ENCODE measurements at places on chromosomes 3 and 15.

DNA sequence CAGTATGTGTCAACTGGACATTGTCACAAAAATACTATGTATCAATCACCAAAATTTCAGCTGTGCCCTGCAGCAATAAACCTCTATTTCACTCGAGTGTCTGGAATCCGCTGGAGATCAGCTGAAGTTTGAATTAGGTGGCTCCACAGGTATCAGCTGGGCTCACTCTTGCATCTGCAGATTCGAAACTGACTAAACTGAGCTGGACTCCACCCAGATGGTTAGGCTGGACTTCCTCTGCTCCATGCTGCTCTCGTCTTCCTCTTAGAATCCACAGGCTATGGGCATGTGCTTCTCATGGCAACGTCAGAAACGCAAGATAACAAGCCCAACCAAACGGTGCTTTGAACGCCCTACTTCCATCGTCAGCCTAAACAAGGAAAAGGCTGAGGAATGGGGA is 565.3 kb upstream of the ROBO2 start:
- DNase-seq: no peak

DNA sequence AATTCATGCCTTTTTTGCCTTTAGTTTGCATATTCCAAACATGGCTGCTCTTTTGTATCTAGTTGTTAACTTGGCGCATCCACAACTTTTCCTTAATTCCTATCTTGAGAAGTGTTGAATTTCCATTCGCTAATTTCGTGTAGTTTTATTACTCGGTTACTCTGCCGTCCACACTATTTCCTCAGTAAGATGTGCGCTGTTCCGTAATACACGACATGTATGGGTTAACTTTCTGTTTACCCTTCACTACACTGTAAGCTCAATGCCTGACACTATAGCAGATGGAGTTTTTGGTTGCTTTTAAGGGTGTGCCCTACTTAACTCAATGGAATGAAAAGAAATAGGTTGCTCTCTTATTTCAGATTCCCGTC is 724 bp downstream of the RPSA start:
- DNase-seq: no peak

- DNase-seq: no peak
These were observed 429 bp upstream of the C3orf80 start for GRCh38 chr3:160224811-160225175.

DNA sequence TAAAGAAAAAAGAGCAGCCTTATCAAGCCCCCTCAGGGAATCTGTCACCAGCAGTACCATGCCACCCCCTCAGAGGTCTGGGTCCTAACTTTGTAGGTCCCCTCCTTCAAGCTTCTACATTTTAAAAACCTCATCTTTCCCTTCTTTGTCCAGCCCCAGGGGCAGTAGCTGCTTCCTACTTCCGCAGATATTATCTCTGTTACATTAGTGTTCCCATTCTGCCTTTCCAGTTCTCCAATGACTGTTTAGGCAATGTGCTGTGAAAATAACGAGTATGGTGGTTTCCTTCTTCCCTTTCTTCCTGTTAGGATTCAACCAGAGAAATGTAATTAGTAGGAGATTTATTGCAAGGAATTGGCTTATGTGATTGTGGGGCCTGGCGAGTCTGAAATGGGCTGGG is 126.1 kb upstream of the TNIK start:
- DNase-seq: no peak

GRCh38 chr3:126661532-126662364 is 6.8 kb upstream of the TXNRD3 start:
- no peak for DNase-seq

GRCh38 chr15:70545526-70545925 is 217.8 kb downstream of the UACA start:
- no peak for DNase-seq

DNA sequence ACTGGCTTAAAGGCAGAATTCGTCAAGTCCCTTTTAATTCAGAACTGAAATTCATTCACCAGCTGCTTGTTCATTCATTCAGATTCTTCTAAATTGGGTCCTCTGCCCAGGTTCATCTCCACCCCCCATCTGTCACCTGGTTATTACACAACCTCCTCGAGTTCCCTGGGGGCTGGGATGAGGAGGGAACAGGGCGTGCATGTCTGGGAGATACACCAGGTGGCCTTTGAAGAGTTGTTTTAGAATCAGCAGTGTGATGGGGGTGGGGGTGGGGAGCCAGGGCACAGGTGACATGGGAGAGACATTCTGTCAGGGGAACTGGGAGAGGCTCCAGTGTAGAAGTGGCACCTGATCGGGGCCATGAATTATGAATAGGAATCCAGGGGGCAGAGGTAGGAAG is 8.2 kb downstream of the SNX33 start:
- no peak for DNase-seq

DNA sequence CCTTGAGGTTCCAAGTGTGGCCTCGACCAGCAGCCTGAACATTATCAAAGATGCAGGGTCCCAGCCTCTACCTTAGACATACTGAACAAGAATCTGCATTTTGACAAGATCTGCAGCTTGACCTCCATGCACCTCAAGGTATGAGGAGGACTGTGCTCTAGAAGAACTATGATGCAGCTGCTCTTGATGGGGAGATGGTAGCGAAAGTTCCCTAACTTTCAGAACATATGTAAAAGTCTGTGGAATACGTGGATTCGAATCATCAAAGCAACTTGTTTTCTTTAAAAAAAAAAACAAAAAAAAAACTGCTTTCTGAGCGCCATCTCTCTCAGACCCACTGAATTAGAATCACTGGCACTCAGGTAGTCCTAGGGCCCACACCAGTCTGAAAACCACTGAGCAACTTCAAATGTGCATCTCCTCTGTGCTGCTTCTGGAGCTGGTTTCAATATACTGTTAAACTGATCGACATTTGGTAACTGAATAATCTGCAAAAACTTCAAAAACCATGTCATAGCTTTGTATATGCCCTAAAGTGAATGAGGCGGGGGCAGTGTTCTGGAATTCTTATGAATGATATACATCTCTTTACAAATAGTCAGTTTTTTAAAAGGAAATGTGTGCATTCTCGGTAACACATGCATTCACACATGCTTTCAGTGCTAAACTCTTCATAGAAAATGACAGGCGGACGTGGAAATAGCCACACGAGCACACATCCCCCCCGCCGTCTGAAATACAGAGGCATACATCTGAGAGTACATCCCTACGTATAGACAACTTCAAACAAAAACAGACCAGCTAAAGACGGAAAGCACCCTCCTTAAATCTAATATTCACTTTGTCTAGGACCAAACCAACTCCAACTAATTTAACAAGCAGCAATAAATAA is 128.8 kb downstream of the FOXP1 start:
- no peak for DNase-seq

GRCh38 chr3:65412588-65412987 is 626.1 kb downstream of the MAGI1 start:
- DNase-seq: peak; percentile 3

GRCh38 chr15:98369081-98369716 is 279.1 kb upstream of the IGF1R start:
- DNase-seq: no peak

DNA sequence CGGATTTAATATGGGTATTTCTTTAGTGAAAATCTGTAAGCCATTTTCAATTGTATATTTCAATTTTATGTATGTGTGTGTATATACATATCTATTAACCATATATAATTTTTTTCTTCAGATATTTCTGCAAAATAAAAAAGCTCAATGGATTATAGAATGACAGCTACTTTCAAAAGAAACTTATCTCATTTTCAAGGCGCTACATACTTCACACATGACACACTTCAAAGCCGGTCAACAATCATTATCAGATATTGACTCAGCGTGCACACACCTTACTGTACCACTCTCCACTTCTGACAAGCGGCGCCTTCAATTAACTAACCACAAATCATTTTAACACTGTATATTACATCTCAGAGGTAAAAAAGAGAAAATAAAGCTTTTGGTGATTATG is 39.6 kb downstream of the ATP13A3 start:
- peak; percentile 71 for DNase-seq

GRCh38 chr15:92400980-92401787 is 7.5 kb downstream of the ST8SIA2 start:
- no peak for DNase-seq

DNA sequence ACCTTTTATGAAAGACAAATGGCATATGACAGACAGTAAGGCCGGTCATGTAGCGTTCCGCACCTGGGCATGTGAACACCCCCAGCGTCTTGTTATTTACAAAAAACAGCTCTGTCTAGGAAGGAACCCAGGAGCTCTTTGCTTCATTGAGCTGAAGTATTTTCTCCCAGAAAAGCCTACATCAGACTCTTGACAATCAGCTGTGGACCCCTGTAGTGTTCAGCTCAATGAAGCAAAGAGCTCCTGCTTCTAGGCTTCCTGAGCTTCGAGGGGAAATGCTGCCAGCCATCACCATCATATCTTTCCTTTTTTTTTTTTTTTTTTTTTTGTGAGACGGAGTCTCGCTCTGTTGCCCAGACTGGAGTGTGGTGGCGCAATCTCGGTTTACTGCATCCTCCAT is 4.1 kb downstream of the ASB14 start:
- DNase-seq: no peak

- no peak for DNase-seq
These were observed 71.1 kb downstream of the MGLL start for GRCh38 chr3:127751163-127751621.

DNA sequence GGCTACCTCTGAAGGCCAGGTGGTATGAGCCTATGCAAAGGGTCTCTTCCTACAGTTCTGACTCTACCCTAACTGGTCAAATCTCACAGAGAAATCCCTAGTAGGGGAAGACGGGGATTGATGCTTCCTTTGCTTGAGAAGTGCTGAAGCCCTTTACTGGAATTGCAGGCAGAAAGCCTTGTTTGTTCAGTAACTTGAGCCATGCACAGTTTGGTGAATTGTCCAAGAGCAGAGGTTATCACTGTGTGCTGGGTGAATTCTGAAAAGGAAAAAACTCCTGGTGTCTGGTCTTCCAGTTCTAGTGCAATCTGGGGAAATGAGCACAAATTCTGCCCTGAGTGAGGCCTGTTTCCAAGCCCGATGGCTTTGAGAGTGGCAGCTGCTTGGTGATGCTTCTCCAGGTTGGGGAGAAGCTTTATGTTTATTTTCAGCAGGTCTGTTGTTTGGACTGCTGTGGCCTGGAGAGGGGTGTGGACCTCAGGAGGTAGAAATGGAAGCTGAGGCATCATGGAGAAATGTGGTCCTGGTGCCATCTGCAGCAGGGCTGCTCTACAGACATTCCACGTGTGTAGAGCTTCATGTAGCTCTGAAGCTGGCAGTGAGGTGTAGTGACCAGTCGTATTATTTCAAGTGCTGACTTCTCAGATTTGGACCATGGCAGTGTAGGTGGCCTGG is 60.9 kb downstream of the ARNT2 start:
- DNase-seq: no peak

DNA sequence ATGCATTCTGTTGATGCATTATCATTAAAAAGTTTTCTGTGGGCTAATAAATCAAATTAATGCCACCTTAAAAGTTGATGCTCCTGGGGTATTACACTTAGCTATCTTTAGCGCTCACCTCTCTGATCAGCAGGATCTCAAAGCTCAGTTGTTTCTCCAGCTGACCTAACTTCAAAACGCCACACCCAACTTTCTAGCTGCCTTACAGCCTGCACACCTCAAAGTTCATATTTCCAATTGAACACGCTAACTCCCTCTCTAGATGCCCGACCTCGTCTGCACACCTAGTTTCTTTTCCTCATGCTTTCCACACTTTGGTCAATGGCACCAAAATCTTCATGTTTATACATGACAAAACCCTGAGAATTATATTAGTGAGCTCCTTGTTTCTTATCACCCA is 98.2 kb upstream of the AGTR1 start:
- no peak for DNase-seq

- DNase-seq: no peak
These were observed 261.0 kb downstream of the MFSD1 start for GRCh38 chr3:159062734-159063410.

DNA sequence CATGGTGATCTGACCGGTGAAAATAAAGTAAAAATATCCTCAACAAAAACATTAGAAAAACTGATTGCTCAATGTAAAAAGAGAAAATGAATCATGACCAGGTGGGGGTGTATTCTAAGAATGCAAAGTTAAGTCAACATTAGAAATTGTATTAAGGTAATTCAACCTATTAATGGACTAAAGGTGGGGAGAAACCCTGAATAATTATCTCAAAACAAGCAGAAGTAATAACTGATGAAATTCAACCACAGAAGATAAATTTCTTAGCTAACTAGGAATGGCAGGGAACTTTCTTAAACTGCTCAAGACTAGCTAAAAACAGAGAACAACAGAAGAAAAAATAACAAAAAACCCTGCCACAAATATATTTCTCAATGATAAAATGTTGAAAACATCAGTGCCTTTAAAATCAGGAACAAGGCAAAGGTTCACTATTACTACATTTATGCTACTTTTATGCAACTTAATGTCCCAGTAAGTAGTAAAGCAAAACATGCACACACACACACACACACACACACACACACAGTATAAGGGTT is 204.4 kb upstream of the THBS1 start:
- no peak for DNase-seq

DNA sequence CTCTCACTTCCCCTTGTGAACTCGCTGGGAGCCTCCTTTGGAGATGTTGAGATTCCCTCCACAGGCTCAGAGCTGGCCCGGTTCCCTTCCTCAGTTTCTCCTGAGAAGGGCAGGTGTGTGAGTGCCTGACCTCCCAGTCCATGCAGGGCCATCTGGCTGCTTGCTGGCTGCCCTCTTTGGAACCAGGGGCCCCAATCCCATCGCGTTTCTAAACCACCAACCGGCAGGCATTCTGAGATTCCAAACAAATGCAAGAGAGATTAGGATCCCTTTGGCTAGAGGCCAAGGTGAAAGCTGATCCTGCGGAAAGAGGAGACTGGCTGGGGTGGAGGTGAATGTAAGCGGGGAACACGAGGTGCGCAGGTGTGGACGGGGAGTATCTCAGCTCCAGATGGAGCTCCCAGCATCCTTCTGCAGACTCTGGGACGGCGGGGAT is 2.9 kb upstream of the PRRT3 start:
- DNase-seq: no peak

DNA sequence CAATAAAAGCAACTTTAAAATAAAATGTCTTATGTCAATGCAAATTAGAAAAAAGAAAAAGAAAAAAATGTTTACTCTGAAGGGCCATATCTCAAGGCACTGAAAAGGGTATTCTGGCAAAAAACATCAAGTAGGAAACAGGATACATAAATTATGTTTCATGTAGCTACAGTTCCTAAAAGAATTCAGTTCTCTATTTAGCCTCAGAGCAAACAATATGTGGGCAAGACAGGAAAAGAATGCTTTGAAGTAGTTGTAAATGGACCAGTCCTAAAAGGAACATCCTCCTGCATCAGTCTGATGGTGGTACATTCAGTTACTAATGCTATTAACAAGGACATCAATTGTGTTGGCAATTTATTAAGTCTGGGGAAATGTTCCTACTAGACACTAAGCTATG is 8.1 kb downstream of the COMMD2 start:
- DNase-seq: no peak

- DNase-seq: no peak
These were observed 28.0 kb upstream of the PLA2G4E start for GRCh38 chr15:42048821-42049200.

- DNase-seq: peak; percentile 42
These were observed 171.4 kb downstream of the NSUN3 start for GRCh38 chr3:94234177-94234788.
